ENCODE measurements at places on chromosomes 4 and X. TPM values are rescaled to one million over a fixed set of nuclear protein-coding genes. Genes with fewer than 3 reads are reported as not detected.

TMSB15B gene
- total RNA-seq, result 6.4 TPM

H2BW2 gene
- total RNA-seq, result not detected

CT83 gene
- not detected for total RNA-seq

AMTN gene
- not detected for total RNA-seq

RHOXF1 gene
- not detected for total RNA-seq

SLC10A4 gene
- 7.3 TPM for total RNA-seq

CFI gene
- total RNA-seq, result 0.37 TPM

TMEM154 gene
- 0.02 TPM for total RNA-seq

DDX53 gene
- not detected for total RNA-seq

MAOB gene
- total RNA-seq, result 0.14 TPM

BTC gene
- 1.1 TPM for total RNA-seq

TLR8 gene
- total RNA-seq, result not detected

CCDC110 gene
- total RNA-seq, result not detected

PSAPL1 gene
- total RNA-seq, result 0.33 TPM

CCNQ gene
- total RNA-seq, result 40.9 TPM

GATB gene
- total RNA-seq, result 11.2 TPM

CXCR3 gene
- 0.09 TPM for total RNA-seq

CENPVL2 gene
- total RNA-seq, result not detected

CHIC2 gene
- 6.6 TPM for total RNA-seq

ENPP6 gene
- not detected for total RNA-seq

TCEAL9 gene
- total RNA-seq, result 103 TPM

TRIML2 gene
- 42.5 TPM for total RNA-seq

MAGEB17 gene
- total RNA-seq, result not detected

STK32B gene
- 17.9 TPM for total RNA-seq

CENPVL1 gene
- total RNA-seq, result not detected

IBSP gene
- not detected for total RNA-seq

SYP gene
- 2.8 TPM for total RNA-seq

PCDH7 gene
- 0.07 TPM for total RNA-seq

PRKG2 gene
- 0.37 TPM for total RNA-seq

WDR45 gene
- 54.6 TPM for total RNA-seq

CT45A10 gene
- total RNA-seq, result 0.31 TPM

CXCL5 gene
- total RNA-seq, result 28.1 TPM

CRLF2 gene
- 0.82 TPM for total RNA-seq

PDE5A gene
- 0.39 TPM for total RNA-seq

CFAP99 gene
- 0.18 TPM for total RNA-seq

S100P gene
- 144 TPM for total RNA-seq

GRIA3 gene
- total RNA-seq, result not detected

RNF4 gene
- total RNA-seq, result 64.5 TPM

CYBB gene
- 0.02 TPM for total RNA-seq

COPS4 gene
- 23.3 TPM for total RNA-seq

SSX2 gene
- not detected for total RNA-seq

SFRP2 gene
- total RNA-seq, result 0.05 TPM

AMMECR1 gene
- total RNA-seq, result 7.7 TPM

EREG gene
- total RNA-seq, result 10.2 TPM

RGN gene
- not detected for total RNA-seq

FOXR2 gene
- not detected for total RNA-seq

SSX2B gene
- not detected for total RNA-seq

TLR3 gene
- 0.32 TPM for total RNA-seq

MAGEA11 gene
- not detected for total RNA-seq

TMEM35A gene
- total RNA-seq, result not detected

AWAT2 gene
- total RNA-seq, result not detected

GLOD5 gene
- total RNA-seq, result not detected

MAGIX gene
- total RNA-seq, result 3.4 TPM

PAGE5 gene
- not detected for total RNA-seq

RIPPLY1 gene
- 0.12 TPM for total RNA-seq

BLTP1 gene
- 5.6 TPM for total RNA-seq

PRDM5 gene
- total RNA-seq, result 2.7 TPM

PPP1R2C gene
- not detected for total RNA-seq

Data from A549 treated with Hydrocortisone at 1 μM for 4 hours (cell line).